ENCODE measurements at places on chromosomes 12 and 14.

DNA sequence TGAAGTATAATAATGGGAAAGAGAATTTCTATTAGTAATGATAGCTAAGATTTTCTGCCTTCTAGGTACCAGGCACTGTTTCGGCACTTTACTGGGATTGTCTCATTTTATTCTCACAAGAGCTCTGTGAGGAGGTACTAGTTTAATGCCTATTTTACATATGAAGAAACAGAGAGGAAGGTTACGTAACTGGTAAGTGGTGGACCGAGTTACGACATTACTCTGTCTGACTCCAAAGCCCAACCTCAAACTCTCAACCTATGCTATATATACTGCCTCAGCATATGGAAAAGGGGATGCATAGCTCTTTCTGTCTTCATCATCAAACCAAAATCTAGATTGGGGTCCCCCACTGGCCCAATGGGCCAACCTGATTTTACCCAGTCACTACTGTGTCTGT lies 133.5 kb downstream of the KTN1 start:
- no peak for DNase-seq

GRCh38 chr14:105532735-105533141 lies 6.4 kb downstream of the TMEM121 start:
- no peak for DNase-seq

GRCh38 chr14:93331728-93332396 lies 974 bp downstream of the BTBD7 start:
- DNase-seq, result no peak

- DNase-seq, result no peak
These were observed 172.7 kb upstream of the C14orf180 start for GRCh38 chr14:104406831-104407230.

- DNase-seq, result no peak
These were observed 19.3 kb downstream of the NT5DC3 start for GRCh38 chr12:103821773-103822172.

DNA sequence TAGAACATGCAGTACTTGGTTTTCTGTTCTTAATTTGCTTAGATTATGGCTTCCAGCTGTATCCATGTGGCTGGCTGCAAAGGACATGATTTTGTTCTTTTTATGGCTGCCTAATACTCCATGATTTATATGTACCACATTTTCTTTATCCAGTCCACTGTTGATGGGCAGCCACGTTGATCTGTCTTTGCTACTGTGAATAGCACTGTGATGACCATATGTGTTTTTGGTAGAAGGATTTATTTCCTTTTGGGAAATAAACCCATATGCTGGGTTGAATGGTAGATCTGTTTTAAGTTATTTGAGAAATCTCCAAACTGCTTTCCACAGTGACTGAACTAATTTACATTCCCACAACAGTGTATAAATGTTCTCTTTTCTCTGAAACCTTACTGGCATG lies 86.2 kb upstream of the FERMT2 start:
- DNase-seq, result no peak

DNA sequence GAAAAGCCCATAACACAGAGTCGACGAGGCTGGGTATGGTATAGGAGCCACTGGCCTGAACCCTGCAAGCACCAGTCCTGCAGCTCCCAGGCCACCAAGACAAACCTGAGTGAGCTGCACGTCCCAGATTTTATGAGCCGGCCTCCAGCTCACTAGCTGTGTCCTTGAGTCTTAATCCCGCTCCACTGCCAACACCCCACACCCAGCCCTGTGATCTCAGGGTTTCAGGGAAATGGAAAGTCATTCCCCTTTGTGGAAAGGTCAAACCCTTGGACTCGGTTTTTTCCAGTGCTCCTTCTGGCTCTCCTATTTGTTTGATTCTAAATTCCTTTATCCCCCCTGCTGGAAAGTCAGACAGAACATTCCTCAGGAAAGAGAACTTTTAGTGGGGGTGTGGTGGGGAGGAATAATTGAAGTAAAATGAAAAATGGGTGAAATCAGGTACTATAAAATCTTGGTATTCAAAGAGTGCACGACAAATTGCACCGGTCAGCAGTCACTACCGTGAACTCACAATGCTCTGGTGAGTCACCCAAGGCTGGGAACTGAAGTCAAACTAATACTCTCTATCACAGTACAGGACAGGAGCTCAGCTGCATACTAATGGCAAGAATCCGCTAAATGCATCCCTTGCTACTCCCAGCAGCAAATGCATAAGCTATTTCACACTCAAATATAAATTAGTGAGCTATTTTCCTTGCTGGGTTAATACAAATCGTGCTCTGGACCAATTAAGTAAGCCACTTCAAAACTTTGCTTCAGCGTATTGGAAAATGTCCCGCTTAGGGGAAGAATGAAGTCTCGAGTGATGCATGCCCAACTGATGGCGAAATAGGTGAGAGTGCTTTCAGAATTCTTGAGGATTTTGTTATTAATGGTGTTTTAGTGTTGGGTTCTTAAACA lies 9.0 kb downstream of the PITPNM2 start:
- no peak for DNase-seq

DNA sequence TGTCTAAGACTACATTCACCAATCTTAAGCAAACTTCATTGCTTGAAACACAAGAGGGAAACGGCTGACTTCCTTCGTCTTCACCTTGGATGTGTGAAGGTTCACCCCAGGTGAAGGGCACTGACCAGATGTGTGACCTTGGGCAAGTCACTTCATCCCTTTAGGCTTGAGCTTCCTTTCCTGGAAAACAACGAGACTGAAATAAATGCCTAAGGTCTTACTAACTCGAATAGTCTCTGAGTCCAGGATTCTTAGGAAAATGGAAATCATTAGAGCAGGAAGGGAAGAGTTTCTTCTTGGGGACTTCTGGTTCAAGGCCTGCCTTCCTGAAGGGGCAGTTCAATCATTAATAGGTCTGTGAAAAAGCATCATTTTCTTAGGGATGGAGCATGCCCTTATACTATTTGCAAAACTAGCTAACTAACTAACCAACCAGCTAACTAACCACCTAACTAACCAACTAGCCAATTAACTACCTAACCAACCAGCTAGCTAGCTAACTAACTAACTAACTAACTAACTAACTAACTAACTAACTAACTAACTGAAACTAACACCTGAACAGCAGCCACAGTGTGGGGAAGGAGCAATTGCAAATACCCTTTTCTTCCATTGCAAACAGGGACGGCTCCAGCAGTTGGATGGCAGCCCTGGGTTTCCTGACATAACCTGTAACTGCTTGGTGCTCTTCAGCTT lies 31.5 kb upstream of the EMP1 start:
- no peak for DNase-seq

DNA sequence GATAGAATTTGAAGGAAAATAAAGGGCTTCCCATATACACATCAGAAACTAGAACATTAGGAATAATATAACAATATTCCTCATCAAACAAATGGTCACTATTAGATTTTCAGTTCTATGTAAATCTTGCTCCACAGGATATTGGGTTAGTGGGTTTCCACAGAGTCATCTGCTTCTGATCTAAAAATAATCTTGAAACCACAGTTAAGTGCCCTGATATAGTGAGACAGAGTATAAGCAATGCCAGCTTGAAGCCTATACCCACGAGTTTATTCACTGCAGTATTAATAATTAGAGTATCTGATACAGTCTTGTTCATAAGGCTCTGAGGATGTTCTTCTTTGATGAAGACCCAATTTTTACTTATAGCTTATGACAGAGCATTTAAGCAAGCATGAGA lies 74.5 kb upstream of the ATF7IP start:
- no peak for DNase-seq

GRCh38 chr14:73913256-73913655 lies 26.6 kb downstream of the ZNF410 start:
- DNase-seq, result no peak

GRCh38 chr12:12548713-12549112 lies 13.9 kb downstream of the DUSP16 start:
- no peak for DNase-seq

DNA sequence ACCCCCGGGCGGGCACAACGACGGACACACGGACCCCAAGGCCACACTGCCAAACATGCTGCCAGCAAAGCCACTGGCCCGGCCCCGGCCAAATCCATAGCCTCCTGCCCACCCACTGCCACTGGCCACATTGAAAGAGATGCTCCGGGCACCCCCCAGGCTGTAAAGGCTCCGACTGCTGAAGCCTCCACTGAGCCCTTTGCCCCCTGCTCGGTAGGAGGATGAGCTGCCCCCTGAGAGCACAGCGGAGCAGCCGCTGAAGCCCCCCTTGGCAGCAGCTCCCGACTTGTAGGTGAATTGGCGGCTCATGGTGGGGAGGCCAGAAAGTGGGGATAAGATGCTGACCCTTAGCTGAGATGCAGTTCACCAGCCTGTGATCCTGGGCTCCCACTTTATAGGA lies at the start of gene KRT73:
Gene KRT73, minus strand, starts transcription at position 344 of the 400 bp plus-strand sequence. Its CDS starts 35 bp downstream, at position 309.
- no peak for DNase-seq

DNA sequence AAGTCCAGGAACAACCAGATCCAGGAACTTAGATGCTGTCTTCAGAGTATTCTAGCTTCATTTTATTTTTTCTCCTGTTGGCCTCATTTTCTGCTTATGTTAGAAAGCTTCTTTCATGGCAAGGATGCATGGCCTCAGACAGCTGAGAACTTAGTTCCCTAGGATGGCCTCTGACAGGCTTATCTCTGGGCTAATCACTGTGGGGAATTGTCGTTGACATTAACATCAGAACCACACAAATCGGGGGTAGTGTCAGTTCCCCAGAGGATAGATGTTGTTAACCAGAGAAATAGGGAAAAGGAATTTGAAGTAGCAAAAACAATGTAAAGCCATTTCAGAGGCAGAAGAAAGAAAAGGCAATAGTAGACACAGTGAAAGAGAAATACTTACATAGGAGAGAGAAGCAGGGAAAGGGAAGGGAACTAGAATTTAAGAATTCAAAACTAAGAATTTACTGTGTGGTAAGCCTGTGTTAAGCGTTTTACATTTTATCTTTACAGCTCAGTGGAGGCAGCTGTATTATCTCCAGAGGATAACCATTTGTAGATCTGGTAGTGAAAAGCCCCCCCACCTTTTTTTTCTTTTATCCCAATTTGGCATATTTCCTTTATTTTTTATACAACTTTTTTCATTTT lies 21.8 kb downstream of the FUT8 start:
- no peak for DNase-seq

- no peak for DNase-seq
These were observed 16.7 kb downstream of the ARG2 start for GRCh38 chr14:67636361-67636919.

DNA sequence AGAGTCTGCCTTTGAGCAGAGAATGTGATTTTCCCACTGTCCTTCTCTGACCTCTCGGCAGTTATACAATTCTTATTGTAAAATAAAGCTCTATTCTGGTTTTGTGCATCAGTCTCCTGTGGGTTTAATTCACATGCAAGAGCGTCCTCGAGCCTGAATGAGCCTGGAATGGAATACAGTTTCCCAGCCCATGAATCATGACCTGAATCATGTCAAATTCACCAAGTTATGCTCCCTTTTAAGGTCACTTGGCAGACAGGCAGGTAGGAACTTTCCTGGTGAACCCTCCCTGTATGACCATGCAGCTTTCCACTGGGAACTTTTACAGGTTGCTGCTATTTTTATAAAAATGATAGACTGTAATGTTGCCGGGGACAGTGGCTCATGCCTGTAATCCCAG lies 41.7 kb downstream of the BICD1 start:
- DNase-seq, result no peak

GRCh38 chr12:62426089-62426488 lies 40.5 kb upstream of the MON2 start:
- no peak for DNase-seq

DNA sequence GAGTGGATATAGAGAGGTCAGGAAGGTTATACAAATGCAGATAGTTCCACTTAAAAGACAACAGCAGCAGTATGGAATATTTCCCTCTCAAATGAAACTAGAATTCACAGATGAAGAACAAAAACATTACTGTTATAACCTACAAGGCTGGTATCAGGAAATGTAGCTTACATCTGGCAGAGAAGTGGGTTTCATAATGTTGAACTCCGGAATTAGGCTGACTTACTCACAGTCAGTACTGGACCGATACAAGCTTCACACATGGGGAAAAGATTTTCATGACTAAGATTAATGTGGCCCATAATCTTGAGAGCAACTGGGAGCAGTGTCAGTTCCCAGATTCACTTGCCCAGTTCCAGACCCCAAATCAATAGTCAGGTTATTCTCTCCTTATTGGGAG lies 353.9 kb downstream of the DUSP6 start:
- no peak for DNase-seq

GRCh38 chr12:63064080-63064479 lies 86.9 kb downstream of the AVPR1A start:
- DNase-seq, result no peak

DNA sequence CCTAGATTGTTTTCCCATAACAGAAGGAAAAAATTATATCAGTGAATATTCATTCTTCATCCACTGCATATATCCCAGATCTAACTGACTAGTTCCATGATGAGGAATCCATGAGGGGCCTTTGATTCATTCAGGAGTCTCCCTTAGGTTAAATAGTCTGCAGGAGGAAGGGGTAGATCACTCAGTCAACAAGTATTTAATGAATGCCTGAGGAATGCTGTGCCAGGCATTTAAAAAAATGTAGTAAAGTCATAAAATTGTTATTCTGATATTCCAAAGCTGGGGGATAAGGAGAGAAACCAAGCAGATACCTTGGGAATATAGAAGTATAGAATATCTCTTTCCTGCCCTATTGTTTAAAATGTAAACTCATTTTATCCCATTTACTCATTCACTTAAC lies 216.2 kb upstream of the CAND1 start:
- DNase-seq, result no peak

- DNase-seq, result no peak
These were observed 253.9 kb upstream of the MDGA2 start for GRCh38 chr14:47929334-47929733.

- no peak for DNase-seq
These were observed 3.3 kb downstream of the FLRT2 start for GRCh38 chr14:85533023-85533860.

GRCh38 chr12:120642826-120643225 lies 2.4 kb downstream of the CABP1 start:
- no peak for DNase-seq

- no peak for DNase-seq
These were observed 53.9 kb upstream of the PTPRB start for GRCh38 chr12:70691018-70691672.

- DNase-seq, result peak; percentile 14
These were observed 28.2 kb upstream of the LRP1-AS start for GRCh38 chr12:57175428-57176138.

- no peak for DNase-seq
These were observed 40.9 kb downstream of the NT5DC3 start for GRCh38 chr12:103799857-103800771.

DNA sequence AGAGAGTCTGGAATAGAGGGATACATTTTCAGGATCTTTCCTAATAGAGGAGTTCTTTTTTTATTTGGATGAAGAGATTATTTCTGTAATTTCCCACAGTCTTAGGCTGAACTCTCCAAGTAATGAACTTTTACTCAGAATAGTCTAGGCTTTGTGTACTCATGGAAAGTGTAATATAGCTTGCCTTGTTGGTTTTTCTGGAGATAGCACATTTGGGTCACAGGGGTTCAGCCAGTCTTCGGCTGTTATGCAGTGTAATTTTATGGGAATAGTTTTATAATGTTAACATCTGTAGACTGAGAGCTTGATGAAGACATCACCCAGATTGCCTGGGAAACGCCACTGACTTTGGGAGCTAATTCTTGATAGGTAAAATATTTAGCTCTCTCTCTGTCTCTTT lies 450.8 kb downstream of the RAD51B start:
- DNase-seq, result no peak

Data from activated CD8-positive, alpha-beta memory T cell treated with anti-CD3 and anti-CD28 coated beads for 4 hours (primary cell).